ENCODE measurements at places on chromosomes 6 and 20.

GRCh38 chr20:43322851-43323250 is 133.1 kb upstream of the PTPRT start:
- DNase-seq, result no peak

DNA sequence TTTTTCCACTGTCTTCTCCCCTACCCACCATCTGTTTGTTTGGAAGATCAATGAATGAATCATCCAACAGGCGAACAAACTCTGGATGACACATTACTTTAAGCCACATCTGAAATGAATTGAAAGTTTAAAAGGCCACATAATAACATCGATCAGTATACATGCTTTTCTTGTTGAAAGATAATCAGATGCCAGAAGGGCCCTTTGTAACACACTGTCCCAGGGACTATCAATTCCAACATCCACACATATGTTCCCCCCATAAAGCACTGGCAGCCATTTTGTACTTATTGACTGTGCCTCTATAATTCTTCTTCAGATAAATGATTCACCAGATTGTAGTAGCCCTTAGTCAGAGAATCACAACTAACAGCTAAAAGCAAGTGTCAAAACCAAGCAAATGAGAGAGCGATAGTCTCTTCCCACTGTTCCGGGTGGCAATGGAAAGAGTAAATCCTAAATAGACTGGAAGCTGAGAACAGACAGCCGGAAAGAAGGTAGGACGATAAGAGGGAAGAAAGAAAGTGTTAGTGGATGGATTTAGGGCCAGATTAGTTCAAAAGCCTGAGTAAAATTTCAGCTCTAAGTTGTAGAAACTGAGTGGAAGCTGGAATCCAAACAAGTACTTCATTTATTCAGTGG is 184.9 kb upstream of the TENT5A start:
- no peak for DNase-seq

DNA sequence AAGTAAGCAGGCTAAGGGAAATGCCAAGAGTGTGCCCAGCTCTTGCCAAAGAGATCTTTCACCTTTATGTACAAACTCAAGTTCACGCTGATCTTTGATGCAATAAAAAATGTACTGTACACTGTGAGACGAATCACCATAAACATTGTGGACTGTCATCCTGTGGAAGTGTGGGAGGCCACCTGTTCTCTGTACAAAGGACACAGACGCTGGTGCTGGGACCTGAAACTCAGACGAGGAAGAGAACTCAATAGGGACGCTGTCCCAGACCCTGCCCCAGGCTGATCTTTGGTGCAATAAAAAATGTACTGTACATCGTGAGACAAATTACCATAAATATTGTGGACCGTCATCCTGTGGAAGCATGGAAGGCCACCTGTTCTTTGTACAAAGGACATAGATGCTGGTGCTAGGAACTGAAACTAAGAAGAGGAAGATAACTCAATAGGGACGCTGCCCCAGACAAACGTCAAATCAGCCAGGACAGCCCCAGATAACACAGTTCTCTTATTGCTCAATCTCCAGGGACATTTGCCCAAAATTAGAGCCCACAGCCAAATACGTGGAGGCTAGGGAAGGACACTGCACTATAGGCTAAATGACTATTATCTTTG is 312.7 kb upstream of the SGK1 start:
- no peak for DNase-seq

DNA sequence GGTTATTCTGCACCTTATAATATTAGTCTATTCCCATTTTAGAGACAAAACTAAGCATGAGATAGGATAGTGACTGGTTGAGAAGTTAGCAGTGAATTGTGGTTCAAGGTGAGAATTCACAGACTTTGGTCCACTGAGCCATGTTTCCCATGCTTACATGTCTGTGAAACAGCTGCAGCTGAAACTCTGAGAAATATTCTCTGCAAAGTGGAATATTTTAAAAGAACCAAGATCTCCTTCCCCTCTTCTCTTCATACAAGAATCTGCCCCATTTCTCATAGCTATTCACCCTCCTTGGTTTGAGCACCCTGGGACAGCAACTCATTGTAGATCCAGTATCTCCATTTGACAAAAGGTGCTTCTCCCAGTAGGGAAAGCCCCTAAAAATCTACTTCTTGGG is 70.2 kb upstream of the TMEM170B start:
- no peak for DNase-seq

- DNase-seq, result no peak
These were observed 1.3 kb downstream of the MAN1A1 start for GRCh38 chr6:119348096-119348747.

DNA sequence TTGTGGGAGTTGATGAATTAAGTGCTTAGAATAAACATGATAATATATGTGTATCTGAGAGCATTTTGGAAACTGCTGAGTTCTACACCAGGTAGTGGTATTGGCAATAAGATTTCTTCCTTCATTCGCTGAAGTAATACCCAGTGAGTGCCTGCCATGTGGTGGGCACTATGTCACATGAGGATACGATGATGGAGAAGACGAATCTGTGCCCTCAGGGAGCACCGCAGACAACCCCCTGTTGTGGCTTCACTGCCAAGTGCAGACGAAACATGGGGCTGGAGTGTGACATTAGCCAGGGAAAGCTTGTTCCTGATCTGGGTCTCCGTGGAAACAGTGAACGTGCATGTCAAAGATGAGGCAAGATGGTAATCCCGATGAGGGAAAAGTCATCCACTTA is 7.9 kb downstream of the ZNF76 start:
- DNase-seq, result no peak

DNA sequence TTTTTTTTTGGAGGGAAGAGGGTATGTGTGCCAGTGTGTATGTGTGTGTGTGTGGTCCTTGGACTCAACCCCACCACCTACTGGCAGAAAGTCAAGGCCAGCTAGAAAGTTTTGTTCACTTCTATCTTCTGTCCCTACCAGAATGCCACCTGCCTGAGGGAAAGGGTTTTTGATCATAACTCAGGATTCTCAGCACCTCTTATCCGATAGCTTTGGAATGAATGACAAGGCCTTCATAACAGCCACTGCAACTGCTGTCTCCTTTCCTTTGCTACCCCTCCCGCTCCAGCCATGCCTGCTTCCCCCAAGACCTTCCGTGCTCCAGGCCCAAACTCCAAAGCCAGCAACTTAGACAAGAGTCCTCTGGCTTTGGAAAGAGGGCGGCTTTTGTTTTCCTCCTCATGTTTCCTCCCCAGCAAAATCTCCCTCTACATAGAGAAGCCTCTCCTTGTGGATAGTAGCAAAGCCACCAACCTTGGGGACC is 18.7 kb downstream of the BTN3A1 start:
- no peak for DNase-seq

Measured in iPS DF 6.9 (cell line).